ENCODE measurements at places on chromosomes 3 and 15. TPM values are rescaled to one million over a fixed set of nuclear protein-coding genes. Genes with fewer than 3 reads are reported as not detected.

Gene CPN2
- not detected for total RNA-seq

DNA sequence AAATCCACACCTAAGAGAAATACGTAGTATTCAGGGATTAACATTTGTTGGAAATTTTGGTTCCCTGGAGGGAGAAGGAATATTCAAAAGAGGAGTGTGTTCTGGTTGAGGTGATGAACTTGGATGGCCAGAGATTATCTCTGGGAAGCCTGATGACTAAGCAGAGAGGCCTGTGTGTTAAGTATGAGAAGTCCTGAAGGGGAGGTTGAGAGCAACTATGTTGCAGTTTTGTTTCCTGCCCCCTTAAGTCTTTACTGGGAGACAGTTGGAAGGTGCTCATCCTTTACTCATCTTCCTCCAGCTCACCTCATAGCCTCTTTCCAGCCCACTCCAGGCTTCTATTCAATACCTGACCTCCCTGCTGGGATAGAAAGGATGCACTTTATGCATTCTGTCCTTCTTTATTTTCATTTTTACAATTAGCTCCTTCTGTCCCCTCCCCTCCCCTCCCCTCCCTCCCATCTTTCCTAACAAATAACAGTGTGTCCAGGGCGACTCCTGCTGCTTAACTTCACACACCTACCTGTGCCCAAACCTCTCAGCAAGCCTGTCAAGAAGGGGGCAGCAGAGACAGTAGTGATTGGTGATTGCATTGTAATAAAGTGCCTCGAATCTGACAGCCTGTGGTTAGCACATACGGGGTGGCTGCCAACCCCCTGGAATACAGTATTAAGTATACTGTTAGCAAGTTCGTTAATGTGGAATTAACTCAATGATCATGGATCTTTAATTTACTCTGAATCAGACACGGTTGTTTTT is 11.9 kb downstream of the RAP2B start:
- H3K27me3 ChIP-seq = no peaks in the 10 kb centered on the region
- no peak for DNase-seq
- no peak overlapping the region for H3K27ac ChIP-seq
- H3K4me3 ChIP-seq = no peak overlapping the region
- no peaks in the 10 kb centered on the region for H3K4me1 ChIP-seq

DNA sequence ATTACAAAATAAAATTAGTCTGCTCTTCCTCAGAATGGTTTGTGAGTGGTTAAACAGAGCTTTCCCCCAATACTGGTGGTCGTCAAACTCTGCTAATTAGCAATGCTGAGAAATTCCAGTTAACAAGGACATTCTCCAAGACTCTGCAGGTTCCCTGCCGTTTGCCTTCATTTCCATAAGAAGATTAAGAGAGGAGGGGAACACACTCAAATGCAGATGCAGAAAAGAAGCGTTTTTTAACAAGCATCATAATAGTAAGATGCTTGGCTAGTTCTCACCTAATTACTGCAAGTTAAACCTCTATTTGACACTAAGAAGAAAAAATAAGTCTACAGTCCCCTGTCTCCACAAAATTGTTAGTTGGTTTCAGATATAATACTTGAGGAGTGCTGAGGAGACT is 3.7 kb upstream of the SOX2 start:
- no peaks in the 10 kb centered on the region for H3K36me3 ChIP-seq
- no peak overlapping the region for H3K27ac ChIP-seq
- H3K4me1 ChIP-seq = peaks cover 10% of the 10 kb centered on the region

DNA sequence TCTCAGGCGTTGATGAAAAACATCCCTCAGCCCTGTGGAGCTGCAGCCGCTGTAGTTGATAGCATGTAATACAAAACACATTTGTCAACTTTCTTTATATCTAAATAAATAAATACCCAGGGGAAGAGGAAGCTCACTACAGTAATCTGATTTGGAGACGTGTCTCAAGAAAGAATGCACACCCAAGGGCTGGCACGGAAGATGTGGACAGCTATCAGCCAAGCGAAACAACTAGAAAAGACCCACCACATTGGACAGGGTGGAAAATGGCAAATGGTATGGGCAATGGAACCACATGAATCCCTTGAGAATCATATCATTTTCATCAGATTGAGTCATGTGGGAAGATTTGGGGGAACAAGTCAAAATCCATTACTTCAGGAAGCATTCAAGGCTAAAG is 43.1 kb upstream of the ALDH1A3 start:
- H3K27ac ChIP-seq = no peak overlapping the region
- H3K27me3 ChIP-seq = peaks cover 4% of the 10 kb centered on the region
- no peak for DNase-seq

GRCh38 chr3:157471064-157471463 is 32.2 kb downstream of the VEPH1 start:
- no peak overlapping the region for H3K4me3 ChIP-seq
- no peak for DNase-seq
- no peaks in the 10 kb centered on the region for H3K4me1 ChIP-seq
- no peaks in the 10 kb centered on the region for H3K36me3 ChIP-seq
- H3K27ac ChIP-seq = no peak overlapping the region

GRCh38 chr3:51796854-51797253 is 17.8 kb upstream of the IQCF6 start:
- peaks cover 24% of the 10 kb centered on the region for H3K27me3 ChIP-seq
- H3K4me3 ChIP-seq = no peak overlapping the region

DNA sequence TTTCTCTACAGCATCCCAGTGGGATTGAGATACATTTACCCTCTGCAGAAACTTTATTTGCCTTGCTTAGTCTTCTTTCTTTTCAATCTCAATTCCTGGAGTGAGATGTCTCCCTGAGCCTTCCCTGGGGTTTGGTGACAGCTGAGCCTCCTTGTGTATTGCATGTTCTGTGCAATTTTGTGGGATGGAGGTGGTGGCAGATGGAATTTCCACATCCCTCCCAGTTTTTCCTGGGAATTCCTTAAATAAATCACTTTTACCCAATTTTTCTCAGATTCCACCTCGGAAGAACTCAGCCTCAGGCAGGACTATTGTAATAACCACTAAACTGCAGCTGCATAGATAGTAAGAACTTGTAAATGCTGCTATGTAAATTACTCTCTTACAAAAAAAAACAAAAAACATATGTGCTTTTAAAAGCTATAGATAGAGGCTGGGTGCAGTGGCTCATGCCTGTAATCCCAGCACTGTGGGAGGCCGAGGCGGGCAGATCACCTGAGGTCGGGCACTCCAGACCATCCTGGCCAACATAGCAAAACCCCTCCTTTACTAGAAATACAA is 88.5 kb upstream of the ABHD17C start:
- no peaks in the 10 kb centered on the region for H3K27me3 ChIP-seq
- peaks cover 20% of the 10 kb centered on the region for H3K4me1 ChIP-seq
- no peak for DNase-seq
- no peak overlapping the region for H3K4me3 ChIP-seq
